Transverse colon (tissue), 4 donors: ENCODE measurements at places on chromosomes 1 and 21. TPM values are rescaled to one million over a fixed set of nuclear protein-coding genes. Genes with fewer than 3 reads are reported as not detected.

FAM151A gene
- 28.5 TPM for total RNA-seq

BPNT1 gene
- 17.7 TPM for total RNA-seq

SPTA1 gene
- not detected for total RNA-seq

NTPCR gene
- total RNA-seq, result 34.7 TPM

DHRS3 gene
- total RNA-seq, result 55.3 TPM

MX2 gene
- 3.4 TPM for total RNA-seq

PSRC1 gene
- total RNA-seq, result 18.0 TPM

NTMT2 gene
- total RNA-seq, result not detected

ZMYND12 gene
- 8.7 TPM for total RNA-seq

ZBTB8A gene
- total RNA-seq, result 21.1 TPM

C4BPA gene
- not detected for total RNA-seq

PWP2 gene
- total RNA-seq, result 19.9 TPM

DONSON gene
- 4.4 TPM for total RNA-seq

GJA9 gene
- 1.6 TPM for total RNA-seq

VWA5B1 gene
- total RNA-seq, result not detected

MATN1 gene
- not detected for total RNA-seq

ESPN gene
- total RNA-seq, result 140 TPM

RNF186 gene
- total RNA-seq, result 46.7 TPM

BEND5 gene
- total RNA-seq, result not detected

MMEL1 gene
- 10.5 TPM for total RNA-seq

ARHGEF10L gene
- 128 TPM for total RNA-seq

RAB42 gene
- total RNA-seq, result 5.3 TPM

C1orf185 gene
- total RNA-seq, result not detected

JAK1 gene
- total RNA-seq, result 134 TPM

KCNJ9 gene
- total RNA-seq, result not detected

CNIH3 gene
- not detected for total RNA-seq

DCDC2B gene
- not detected for total RNA-seq

OR2L5 gene
- total RNA-seq, result not detected

AMPD1 gene
- total RNA-seq, result 3.2 TPM

SLAMF6 gene
- total RNA-seq, result 2.3 TPM

S100B gene
- total RNA-seq, result 37.2 TPM

FMO1 gene
- total RNA-seq, result not detected

WASF2 gene
- total RNA-seq, result 66.4 TPM
